Kidney epithelial cell (primary cell): ENCODE measurements at places on chromosomes 7 and 10. TPM values are rescaled to one million over a fixed set of nuclear protein-coding genes. Genes with fewer than 3 reads are reported as not detected.

FOXI2 gene
- total RNA-seq = 0.21 and 0.34 TPM in 2 replicates

CPA4 gene
- total RNA-seq = 0.14 and 0.25 TPM in 2 replicates

SPDYE8 gene
- total RNA-seq = not detected in 2 replicates

AZGP1 gene
- 0.75 TPM in 1 of 2 replicates, not detected in the other for total RNA-seq

C10orf62 gene
- not detected in 2 replicates for total RNA-seq

CTAGE4 gene
- total RNA-seq = 4.2 and 4.3 TPM in 2 replicates

GRM3 gene
- total RNA-seq = not detected in 2 replicates

CALHM1 gene
- total RNA-seq = not detected in 2 replicates

PODXL gene
- 152 and 160 TPM in 2 replicates for total RNA-seq

CTTNBP2 gene
- total RNA-seq = 4.2 and 5.3 TPM in 2 replicates

UBN2 gene
- 6.0 and 7.4 TPM in 2 replicates for total RNA-seq

ZNF438 gene
- total RNA-seq = 3.3 and 5.4 TPM in 2 replicates

HOXA2 gene
- total RNA-seq = 0.34 and 1.1 TPM in 2 replicates

DNA sequence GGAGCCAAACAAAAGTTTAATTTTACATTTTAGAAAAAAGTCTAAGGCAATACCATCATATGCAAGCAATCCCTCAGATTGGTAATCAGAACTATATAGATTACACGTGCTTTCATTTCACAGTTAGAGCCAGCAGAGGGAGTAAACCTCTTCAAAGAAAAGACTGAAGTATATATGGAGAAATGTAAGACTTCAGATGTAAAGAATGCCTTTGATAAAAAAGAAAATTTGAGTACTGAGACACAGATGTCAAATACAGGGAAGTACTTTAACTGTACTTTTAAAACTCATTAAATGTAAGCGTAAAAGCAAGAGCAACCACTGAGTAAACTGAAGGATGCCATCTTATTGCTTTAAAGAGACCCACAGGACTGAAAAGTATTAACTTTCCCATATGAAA lies 101.4 kb upstream of the FAM133B start:
- DNase-seq = no peak

DNA sequence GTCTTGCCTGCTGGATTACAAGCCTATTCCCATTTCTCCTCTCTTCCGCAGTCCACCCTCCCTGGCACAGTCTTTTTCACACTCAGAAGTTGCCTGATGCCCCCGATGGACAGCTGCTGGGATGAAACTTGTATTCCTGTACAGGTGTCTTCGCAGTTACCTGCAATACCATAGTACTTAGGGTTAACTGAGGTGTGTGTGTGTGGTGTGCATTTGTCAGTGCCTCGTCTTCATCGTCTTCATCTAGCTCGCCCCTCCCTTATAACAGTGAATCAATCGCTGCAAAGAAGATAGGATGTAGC lies 11.0 kb downstream of the NXPH1 start:
- DNase-seq = no peak

DNA sequence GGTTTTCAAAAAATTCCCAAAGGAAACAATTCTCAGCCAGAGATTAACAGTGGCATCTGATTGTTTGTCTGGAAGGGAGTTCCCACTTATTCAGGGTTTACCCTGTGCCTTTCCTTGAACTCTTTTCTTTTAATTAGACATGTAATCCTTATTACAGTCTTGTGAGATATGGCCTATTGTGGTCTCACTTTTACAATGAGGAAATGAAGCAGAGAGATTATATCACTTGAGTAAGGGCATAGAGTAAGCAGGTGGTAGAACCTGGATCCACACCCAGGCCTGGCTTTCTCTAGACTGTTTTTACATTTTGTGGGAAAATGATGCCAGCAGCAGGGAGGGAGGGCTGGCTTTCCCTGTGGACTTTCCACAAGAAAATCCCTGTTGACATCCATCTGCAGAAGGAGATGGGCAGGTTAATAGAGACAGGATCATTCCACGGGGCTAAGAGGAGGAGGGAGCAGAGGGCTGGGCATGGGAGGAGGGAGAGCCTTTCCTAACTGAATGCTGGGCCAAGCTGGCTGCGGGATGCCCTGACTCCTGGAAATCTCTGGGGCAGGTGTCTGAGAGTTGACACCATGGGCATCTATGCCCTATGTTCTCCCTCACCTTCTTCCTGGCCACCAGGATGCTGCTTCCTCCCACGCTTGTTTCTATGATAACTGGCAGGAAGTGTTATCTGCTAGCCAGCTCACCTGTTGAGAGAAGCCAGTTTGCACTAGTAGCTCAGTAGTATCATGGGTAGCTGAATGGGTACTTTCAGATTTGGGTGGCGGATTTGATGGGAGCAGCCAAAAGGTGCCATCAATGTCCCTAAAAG lies 28.7 kb upstream of the ARHGAP22 start:
- DNase-seq = no peak

- DNase-seq = peak; percentile 42
Measured at GRCh38 chr10:50740293-50740648, 535 bp downstream of the ASAH2B start.

DNA sequence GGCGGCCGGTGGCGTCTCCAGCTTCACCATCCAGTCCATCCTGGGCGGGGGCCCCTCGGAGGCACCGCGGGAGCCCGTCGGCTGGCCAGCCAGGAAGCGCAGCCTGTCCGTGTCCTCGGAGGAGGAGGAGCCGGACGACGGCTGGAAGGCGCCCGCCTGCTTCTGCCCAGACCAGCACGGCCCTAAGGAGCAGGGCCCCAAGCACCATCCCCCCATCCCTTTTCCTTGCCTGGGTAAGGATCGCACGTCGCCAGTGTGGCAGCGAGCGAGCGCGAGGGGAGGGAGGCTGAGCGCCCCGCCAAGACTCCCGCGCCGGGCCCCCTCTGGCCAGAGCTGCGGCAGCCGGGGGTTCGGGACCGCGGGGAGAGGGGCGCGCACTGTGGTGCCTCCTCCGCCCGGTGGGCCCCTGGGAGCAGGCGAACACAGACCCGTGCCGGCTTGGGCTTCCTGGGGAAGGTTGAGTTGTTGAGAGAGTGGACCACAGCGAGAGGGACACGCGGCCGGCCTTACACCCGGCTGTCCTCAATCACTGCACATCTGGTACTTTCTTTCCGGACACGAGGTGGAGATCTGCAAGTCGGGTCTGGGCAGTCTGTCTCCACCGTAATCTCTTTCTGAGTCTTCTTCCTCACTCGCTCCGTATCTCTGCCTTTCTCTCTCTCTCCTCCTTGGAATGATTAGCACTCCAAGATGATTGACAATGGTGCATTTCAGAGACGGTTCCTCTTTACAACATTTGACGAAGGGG lies 652 bp downstream of the HMX2 start:
- no peak for DNase-seq

- DNase-seq = no peak
Measured at GRCh38 chr7:112160130-112160770, 45.9 kb downstream of the DOCK4 start.

DNA sequence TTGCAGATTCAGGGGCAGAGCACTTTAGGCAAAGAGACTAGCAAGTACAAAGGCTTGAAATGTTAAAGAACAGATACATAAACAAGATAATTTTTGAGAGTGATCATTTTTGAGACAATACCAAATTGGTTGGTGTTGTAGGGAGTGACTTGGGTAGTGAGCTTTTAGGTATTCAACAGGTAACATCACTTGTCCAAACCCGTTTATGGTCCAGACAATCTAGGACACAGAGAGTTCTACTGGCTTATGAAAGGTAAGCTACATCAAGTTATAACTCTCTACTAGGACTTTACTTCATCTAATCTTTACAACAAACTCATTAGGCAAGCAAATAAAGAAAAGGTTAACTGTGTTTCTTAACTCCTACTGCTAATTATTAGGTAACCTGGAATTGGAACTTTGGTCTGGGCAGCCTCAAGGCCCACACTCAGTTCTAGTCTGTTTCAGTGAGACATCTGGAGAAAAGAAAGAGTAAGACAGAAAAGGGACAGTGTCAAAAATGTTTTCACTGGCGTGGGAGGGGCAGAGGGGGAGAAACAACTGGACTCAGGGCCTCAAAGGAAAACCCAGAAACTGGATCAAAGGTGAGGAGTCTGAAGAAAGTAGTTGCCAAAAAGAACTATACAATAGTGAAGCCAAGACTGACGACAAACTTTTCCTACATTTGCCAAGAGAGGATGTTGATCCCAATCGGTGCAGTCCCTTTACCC lies 39.2 kb downstream of the GNAT3 start:
- DNase-seq = no peak

- DNase-seq = no peak
Measured at GRCh38 chr7:55550010-55550663, 22.2 kb downstream of the VOPP1 start.

- DNase-seq = no peak
Measured at GRCh38 chr10:4804465-4804864, 21.5 kb upstream of the AKR1E2 start.

DNA sequence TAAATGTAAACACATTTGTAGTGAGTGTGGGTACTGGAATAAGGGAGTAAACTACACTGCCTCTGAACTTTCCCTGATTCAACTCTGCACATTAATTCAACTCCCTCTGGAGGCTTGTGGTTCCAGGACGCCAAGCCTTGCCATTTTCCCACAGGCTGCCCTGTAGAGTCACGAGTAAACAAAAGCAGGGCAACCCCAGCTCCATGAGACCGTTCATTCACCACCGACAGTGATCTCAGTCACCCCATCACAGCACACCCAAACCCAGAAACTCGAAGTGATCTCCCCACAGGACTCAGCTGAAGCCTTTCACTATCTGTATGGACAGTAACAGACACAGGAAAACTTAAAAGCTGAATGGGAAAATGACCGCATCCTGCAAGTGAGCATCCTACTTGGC lies 218.8 kb upstream of the FRMD4A start:
- DNase-seq = no peak

- no peak for DNase-seq
Measured at GRCh38 chr7:131400681-131401176, 73.1 kb downstream of the MKLN1 start.

GRCh38 chr10:62639144-62639543 lies 165.4 kb upstream of the ADO start:
- DNase-seq = no peak

DNA sequence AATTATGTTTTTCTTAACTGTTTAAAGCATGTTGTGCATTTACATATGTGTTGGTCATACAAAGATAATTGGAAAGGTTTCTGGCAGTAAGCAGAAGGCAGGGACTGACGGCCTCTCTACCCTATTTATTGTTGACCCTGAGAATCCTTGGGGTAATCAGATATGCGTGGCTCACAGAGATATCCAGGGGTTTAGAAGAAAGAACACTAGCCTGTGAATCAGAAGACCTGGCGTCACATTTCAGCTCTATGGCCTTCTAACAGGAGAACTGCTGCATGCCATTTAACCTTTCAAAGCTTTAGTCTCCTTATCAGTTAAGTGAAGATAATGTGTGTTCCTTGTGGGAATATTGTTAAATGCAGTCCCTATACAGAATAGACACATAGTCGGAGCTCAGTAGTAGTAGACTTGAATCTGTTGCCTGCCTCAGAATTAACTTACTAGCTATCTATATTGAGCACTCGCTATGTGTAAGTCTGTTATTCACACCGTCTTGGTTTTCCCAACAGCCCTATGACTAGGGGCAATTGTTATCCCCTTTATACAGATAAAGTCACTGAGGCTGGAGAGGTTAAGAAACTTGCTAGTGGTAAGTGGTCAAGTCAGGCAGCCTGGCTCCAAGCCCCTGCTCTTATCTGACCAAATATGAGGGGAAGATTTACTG lies 129.6 kb upstream of the ANKRD1 start:
- DNase-seq = no peak

DNA sequence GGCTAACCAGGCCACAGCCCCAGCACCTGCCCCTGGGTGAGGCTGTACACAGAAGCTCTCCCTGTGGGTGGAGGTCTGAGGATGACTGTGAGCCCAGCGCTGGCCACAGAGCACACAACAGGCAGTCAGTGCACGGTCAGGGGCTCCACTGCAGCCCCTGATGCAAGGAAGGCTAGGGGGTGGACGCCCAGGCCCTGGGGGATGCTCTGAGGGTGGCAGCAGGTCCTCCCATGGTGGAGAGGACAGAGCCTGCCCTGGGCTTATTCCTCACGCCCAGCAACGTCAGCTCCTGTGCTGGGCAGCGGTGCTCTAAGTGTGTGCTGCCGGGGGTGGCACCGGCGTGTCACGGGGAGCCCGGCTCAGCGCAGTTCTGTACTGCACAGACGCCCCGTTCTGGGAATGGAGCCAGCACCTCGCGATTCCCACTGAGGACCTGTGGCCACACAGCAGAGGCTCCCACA lies 223.2 kb downstream of the MAD1L1 start:
- no peak for DNase-seq

- no peak for DNase-seq
Measured at GRCh38 chr7:51021906-51022570, 239.3 kb upstream of the GRB10 start.

GRCh38 chr7:22094413-22095342 lies 149.0 kb upstream of the CDCA7L start:
- no peak for DNase-seq

GRCh38 chr10:76991621-76992020 lies 646.0 kb downstream of the KCNMA1 start:
- no peak for DNase-seq
